Activated T-cell treated with anti-CD3 and anti-CD28 coated beads, Interleukin-2, amount 50 U/mL, for 72 hours (primary cell): ENCODE measurements at places on chromosomes 11 and 22.

- DNase-seq: peak; percentile 45
Measured at GRCh38 chr22:49971232-49972162, 10.9 kb downstream of the PIM3 start.

GRCh38 chr11:72776844-72777754 lies 16.7 kb downstream of the STARD10 start:
- DNase-seq: no peak

DNA sequence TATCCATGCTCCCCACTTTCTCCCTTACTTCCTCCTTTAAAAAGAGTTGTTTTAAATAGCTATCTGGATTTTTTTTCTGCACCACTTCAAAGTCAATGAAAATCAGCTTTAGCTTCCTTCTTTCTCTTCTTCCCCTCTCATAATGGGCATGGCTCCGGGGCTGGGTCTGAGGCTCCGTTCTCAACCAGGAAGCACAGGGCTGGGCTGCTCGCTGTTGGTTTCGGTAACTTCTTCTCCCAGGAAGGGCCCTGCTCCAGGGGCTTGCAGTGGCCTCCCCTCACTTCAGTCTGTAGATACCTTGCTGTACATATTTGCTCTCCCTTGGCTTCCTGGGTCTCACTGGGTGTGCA lies 23.8 kb downstream of the MICAL2 start:
- DNase-seq: no peak

- peak; percentile 45 for DNase-seq
Measured at GRCh38 chr22:32204040-32204855, 625 bp downstream of the RFPL2 start.

DNA sequence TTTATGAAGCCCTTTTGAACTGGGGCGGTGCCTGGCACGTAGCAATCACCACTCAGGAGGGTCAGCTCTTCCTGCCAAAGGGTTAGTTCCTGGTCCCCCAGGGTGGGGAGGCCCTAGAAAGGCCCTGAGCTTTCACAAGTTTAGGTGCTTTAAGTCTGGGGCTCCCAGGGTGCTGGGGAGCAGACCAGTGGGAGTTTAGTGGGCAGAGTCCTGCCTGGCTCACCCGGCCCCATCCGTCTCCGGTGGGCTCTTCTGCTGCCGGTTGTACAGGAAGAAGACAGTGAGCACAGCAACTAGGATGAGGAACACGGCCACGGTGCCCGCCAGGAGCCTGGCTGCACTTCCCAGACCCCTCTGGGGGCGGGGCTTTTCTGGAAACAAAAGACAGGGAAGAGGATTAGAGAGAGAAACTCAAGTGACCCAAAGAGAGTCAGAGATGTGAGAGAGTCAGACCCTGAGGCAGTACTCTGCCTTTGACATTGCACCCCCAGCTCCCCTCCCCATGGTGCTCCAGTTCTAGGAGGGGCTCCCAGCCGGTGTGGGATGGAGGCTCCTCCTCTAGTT lies 89.3 kb downstream of the NECTIN1 start:
- DNase-seq: no peak

DNA sequence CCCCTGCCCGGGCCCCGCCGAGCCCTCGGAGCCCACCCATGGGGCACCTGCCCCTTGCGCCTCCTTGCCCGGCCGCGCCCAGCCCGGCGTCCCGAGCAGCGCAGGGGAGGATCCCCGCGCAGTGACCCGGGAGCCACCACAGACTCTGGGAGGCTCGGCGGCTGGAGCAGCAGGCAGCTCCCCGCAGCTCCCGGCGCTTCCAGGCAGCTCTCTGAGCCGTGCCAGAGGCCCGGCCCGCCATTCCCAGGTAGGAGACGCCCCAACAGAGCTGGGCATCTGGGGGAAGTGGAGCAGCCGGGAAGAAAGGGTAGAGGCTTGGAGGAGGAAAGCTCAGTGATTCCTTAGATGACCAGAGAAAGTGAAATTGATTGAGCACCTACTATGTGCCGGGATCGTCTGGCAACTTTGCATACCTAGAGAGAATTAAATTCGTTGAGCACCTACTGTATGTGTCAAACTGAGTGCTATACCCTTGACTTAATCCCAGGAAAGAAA lies 670 bp downstream of the RASD2 start:
- no peak for DNase-seq

DNA sequence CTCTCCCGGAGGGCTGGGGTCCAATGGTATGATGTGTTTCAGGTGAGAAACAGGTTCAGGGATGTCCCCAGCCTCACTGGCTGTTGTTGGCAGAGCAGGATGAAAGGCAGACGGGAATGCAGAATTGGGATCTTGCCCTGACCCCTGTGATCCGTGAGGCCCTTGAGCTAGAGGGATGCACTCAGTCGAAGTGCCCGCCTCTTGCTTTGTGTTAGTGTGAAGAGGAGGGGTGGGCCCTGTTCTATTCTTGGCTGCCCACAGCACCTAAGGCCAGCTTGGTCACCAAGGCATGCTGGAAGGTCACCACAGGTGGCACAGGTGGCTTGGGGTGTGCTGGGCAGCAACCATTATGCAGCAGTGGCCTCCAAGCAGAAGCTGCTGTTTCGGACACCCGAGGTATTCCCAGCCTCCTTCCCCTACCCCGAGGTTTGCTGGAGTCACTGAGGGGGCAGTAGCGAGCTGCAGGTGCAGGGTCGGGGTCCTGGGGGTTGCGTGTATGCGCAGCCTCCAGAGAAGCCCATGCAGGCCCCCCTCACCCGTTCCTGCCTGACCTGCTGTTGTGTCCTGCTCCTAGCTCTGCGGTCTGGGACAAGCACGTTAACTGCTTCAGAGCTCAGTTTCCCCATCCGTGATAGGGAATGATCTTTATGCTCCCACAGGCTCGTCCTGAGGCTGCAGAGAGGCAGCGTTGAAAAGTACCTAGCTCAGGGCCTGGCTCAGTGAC lies 13.0 kb downstream of the LRP5 start:
- DNase-seq: no peak

DNA sequence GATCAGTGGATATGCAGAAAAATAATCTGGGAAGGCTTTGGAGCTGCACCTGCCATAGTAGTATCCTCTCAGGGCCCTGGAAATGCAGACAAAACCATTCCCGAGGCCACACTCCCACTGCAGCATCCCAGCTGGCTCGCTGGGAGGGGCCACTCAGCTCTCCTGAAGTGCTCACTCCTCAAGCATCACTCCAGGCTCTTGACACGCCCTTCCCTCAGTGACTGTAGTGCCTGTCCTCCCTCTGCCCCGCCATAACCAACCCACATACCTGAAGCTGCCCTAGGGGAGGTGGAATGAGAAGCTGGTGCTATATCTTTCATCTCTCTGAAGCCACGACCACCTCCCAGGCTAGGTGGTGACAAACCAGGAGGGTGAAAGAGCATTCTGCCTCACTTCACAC lies 4.8 kb downstream of the DSCAML1 start:
- DNase-seq: no peak

- DNase-seq: no peak
Measured at GRCh38 chr11:108340973-108341372, 118.1 kb downstream of the ATM start.

DNA sequence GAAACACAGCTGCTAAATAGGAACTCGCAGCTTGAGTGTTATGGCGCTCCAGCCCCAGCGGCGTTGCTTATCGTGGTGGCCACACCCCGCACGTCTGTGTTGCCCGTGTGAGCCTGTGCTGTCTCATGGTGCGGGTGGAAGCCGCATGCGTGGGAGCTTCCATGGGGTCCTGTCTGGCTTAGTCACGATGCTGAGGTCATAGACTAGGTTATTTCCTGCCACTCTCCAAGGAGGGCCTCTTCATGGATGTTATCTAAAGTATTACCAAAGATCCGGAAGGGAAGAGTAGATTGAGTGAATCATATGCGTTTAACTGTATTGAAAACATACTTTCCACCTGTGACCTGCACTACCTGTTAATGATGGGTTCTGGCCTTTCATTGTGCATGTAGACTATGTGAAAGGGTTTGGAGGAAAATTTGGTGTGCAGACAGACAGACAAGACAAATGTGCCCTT lies 21.7 kb downstream of the CTTN start:
- DNase-seq: no peak

DNA sequence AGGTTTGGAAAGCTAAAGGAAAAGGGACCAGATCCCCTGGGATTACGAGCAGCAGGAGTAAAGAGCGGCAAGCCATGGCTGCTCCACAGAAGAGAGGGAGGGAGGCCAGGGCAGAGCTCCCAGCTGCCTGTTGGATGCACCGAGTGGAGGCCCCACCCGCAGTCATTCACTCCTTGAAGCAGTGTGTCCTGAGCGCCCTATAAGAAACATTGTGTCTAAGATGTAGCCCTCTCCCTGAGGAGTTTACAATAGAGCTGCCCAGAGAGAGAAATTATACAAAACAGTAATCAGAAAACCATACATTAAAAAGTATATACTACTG lies 54.7 kb upstream of the CSNK2A3 start:
- no peak for DNase-seq

DNA sequence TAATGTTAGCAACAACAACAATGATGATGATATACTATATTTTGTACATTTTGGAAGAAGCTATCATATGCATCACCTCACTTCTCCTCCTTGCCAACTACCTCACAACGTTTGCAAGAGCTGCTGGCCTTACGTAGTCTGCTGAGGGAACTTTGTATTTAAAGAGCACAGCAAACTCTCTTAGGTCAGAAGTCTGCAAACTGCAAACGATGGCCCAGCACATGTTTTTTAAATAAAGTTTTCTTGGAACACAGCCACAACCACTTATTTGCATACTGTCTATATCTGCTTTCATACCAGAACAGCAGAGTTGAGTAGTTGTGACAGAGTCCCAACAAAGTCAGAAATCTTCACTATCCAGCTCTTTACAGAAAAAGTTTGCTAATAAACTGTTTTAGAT lies 261.7 kb downstream of the TENM4 start:
- no peak for DNase-seq

DNA sequence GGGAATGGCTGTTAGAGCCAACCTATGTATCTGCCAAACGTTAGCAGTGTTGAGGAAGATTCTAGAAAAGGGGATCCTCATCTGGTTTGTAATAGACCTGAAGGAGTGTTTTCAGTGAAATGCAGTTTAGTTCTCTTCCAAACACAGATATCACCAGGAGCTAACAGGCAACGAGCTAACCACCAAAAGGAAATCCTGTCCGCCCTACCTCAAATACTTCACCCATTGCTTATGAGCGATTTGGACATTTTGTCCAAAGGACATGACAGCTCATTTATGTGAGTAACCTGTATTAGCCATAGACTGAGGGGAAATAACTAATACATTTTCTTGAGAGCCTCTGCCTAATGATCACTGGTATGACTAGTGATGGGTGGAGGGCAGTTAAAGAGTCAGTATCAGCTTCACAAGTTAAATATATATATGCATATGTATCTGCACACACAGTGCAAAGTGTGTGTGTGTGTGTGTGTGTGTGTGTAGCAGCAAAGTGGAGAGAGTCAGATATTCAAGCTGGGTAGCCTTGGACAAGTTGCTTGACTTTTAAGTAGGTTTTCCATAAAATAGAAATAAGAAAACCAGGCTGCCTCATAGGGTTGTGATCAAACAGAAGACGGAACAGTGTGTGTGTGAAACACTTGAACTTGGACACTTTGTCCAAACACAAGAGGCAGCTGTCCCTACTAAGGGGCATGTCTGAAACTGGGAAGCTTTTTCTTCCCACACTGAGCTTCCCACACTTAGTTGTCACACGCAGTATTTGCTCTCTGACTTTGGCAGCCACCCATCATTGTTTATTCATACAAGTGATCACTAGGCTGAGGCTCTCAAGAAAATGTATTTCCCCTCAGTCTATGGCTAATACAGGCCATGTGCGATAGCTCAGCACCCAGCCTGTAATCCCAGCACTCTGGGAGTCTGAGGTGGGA lies 940 bp upstream of the C11orf91 start:
- no peak for DNase-seq

- DNase-seq: no peak
Measured at GRCh38 chr22:50296658-50297490, 10.6 kb downstream of the PLXNB2 start.

DNA sequence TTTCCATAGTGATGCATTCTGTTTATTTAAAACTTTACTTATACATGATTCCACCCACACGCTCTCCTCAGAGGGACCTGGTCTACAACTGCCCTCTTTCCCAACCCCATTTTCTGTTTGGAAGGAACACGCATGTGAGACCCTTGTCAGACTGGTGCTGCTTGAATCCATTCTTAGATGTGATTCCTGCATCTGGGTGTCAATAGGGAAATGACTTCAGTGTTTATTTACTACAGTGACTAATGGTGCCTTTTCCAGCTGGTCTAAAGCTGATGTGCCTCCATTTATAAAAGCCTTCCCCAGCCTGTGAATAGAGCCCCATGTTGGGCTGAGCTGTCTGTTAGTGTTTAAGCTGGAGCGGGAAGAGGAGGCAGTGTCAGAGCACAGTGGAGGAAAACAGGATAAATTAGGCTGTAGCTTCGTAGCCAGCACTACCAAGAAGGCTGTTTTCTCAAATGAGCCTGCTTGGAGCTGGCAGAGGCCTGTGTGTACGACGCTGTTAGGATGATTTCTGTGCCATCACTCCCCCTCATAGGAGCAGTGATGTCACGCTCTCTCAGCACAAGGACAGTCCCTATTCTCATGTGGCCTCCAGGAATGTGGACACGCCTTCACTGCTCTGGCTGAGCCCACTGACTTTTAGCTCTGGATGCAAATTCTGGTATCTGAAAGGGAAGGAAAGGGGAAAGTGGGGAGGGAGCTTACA lies 18.9 kb upstream of the C11orf96 start:
- no peak for DNase-seq

DNA sequence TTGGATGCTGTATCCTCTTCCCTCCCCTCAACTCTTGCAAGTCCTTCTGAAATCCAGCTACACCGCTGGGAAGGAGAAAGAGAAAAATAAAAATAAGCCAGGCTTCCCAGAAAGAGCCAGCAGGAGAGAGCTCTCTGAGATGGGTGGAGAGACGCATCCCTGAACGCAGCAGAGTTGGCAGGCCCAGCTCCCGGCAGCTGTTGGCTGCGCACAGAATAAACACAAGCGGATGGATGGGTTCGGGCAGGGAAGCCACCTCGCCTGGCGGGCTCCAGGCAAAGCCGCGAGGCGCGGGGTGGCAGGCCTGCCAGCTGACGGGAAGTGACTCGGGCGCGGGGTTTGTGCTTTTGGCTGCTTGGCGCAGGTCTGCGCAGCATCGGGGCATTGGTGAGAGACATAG lies 537.7 kb downstream of the MIAT start:
- DNase-seq: no peak

- no peak for DNase-seq
Measured at GRCh38 chr22:33569559-33569958, 350.7 kb downstream of the LARGE1 start.

DNA sequence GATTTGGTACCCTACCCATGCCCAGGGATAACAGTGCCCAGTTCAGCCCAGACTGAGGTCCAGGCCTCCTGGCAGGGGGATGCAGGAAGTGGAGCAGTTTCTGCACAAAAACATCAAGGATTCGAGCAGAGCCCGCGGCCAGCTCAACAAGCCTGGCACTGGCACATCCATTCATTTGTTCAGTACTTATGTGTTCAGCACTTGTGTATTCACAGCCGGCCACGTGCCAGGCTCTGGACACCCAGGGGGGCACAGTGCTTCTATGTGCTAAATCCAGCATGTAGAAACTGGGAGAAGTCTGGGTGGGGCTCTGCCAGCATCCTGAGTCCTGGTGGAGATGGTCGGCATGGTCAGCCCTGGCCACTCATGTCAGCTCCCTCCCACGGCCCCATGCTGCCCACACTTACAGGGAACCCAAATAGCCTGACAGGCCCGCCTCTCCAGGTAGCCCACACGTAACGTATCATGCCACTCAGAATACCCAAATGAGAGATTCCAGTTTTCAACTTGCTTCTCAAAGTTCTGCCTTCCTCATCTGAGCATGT lies 28.5 kb downstream of the LINC01488 start:
- no peak for DNase-seq
